NCI-H2171 treated with DMSO at 0.1 percent for 48 hours (cell line): ENCODE measurements at places on chromosomes 4 and X.

GRCh38 chrX:106959901-106960300 is 39.7 kb downstream of the CLDN2 start:
- DNase-seq, result no peak

DNA sequence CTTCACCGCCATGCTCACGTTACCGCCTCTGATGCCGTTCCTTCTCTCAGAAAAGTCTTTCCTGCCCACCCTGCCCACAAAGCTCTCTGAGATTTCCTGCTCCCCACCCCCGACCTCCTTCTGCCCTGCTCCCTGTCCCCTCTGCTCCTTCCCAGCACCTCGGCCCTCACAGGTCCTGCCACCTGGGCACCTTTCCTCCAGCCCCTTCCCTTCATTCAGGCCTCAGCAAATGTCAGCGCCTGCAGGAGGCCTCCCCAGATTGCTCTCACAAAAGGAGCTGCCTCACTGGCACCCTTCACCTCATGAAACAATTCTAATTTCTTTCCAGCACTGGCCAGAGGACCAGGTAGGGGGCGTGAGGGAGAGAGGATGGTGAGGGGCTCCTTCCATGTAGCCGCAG is 33.6 kb upstream of the MXD4 start:
- no peak for DNase-seq

DNA sequence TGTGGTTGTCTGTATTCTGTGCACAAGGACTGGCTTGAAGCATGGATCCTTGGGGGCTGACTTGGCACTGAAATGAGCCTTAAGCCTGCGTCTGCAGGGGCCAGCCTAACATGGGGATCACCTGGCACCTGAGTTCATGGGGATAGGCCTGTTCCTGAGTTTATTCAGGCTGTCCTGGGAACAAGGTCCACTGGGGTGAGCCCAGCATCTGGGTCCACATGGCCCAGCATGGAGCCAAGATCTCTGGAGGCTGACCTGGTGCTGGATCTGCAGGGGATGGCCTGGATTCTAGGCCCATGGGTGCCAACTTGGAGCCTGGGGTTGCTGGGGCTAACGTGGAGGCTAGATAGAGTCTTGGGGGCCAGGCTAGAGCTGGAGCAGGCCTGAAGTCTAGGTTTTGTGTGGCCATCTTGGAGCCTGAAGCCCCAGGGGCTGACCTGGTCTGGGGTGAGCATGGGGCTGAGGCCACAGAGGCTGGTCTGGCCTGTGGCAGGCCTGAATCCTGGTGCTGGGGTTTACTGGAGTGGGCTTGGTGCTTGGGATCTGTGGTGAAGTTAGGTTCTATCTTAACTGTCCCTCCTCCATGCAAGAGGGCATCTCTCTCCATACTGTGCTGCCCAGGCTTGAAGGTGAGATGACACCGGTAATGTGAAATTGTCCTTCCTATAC is 652 bp upstream of the KLKB1 start:
- no peak for DNase-seq

- peak; percentile 57 for DNase-seq
Observed at GRCh38 chr4:165208221-165208652, 876 bp downstream of the KLHL2 start.

- no peak for DNase-seq
Observed at GRCh38 chr4:75848891-75849290, 53.4 kb downstream of the PPEF2 start.

- DNase-seq, result no peak
Observed at GRCh38 chr4:102640669-102641068, 120.1 kb downstream of the MANBA start.

- no peak for DNase-seq
Observed at GRCh38 chr4:88002786-88003185, 4.6 kb upstream of the PKD2 start.

GRCh38 chrX:153601511-153602110 is 2.7 kb upstream of the CCNQ start:
- DNase-seq, result no peak

DNA sequence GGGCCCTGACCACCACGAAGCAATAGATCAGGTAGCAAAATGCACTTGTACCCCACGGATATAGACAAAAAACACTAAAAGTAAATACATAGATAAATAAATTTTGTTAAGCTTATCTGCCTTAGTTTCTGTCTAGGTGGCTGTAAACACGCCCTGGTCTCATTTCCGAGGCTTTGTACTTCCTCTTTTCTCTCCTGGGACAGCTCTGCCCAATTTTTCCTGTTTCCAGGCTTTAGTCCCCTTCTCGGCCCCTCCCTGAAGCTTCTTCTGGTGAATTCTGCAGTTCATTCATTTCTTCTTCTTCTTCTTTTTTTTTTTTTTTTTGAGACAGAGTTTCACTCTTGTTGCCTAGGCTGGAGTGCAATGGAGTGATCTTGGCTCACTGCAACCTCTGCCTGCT is 73.4 kb upstream of the STOX2 start:
- DNase-seq, result no peak

- DNase-seq, result peak; percentile 4
Observed at GRCh38 chr4:78369679-78370078, 181.9 kb upstream of the ANXA3 start.

DNA sequence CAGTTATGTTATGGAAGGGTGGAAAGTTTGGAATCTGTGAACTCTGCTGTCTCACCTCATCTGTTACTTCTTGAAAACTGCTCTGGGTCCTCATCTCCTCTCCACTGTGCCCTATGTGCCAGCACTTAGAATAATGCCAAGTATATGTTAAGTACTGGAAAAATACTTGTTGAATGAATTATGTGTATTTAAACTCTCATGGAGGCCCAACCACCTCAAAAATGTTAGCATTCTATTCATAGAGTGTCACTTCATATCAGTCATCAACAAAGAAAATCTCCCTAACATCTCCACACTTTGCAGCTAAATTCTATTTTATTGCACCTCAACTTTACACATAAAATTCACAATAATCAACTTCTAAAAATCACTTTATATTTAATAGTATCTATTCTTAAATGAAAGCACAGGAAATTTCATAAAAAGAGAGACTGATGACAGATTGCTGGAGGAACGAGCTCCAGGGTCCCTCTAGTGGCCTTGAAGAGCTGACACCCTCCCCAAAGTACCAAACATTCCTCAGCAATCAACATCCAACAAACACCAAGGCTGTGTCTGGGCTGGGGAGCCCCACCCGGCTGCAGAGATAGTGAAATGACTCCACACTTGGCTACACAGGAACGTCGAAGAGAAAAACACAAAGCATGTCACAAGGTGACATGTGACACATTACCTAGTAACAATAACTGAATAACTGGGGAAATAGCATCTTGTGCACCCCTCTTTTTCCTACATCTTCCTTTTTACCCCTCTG is 45.8 kb downstream of the SLC39A8 start:
- DNase-seq, result peak; percentile 33

DNA sequence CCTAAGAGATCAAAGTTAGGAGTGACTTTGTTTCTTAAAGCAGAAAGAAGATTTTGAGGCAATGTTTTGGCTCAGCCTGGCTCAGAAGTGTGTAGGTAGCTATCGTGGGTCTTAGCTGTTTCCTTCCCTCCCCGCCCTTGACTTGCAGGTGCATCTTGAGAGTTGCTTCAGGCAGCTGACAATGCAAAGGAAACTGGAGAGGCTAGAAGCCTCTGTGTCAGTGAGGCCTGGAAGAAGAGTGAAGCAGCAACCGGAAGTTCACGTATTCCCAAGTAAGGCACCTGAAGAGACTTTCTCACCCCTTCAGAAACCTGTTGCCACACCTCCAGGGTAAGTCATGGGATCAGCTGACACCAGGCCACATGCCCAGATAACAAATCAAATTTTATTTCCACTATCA is 10.6 kb upstream of the XKRX start:
- DNase-seq, result no peak

DNA sequence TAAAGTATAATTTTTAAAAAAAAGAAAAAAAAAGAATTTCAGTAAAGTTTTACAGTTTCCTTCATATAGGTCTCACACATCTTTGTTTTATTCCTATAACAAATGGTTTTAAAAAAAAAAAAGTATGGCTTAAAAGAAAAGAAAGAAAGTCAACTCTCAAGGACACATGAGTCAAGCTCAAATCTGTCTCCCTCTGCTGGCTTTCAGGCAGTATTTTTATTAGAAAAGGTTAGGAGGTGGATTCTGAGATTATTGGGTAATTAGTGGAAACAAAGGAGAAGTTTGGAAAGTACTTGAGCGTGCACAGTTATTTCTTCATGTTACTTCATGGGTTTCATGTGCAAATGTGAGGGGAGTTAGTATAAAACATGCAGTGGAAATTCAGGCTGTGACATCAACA is 36.6 kb upstream of the BTC start:
- DNase-seq, result no peak

DNA sequence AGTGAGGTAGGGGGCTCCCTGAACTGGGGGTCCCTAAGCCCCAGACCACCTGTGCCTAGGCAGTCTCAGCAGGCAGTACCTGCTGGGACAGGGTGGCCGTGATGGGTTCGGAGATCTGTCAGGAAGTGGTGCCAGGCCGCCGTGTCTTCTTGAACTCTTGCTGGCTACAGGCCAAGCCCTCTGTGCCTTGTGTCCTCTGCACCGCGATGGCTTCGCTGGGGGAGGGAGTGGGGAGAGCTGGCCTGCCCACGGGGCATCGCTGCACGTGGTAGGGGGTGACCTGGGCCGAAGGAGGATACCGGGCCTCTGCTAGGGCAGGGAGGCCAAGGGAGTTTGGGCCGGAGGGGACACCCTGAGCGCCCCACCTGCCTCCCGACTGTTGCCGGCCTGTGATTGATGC is 96.7 kb upstream of the NKX1-1 start:
- no peak for DNase-seq

DNA sequence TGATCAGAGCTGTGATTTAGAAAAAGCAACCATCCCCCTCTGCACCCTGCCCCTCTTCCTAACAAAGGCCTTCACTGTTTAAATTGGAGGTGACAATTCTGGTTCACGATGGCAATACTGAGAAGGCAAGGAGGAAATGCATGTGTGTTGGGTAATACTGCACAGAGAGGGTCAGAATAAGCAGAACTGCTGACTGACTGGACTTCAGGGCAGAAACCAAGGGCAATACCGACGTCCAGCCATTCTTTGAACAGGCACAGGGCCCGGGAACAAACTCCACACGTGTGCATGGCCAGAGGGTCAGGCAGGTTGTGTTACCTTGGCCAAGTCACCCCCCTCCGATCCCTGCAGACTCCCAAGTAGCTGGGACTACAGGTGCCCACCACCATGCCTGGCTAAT is 6.0 kb downstream of the ACSL1 start:
- no peak for DNase-seq

DNA sequence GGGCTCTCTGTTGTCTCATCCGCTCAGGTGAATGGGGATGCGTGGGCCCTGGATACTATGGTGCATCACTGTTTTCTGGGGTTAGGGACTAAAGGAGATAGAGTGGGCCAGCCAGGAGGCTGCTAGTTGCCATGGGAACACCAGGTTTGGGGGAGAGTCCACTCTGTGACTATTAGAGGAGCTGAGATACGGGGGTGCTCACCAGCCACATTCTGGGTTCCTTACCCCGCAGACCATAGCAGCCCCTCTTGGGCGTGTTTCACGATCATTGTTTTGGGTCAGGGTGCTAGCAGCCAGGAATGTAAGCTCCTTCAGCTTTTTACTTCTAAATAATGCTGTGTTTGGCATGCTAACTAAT is 4.6 kb downstream of the EFNB1 start:
- no peak for DNase-seq

DNA sequence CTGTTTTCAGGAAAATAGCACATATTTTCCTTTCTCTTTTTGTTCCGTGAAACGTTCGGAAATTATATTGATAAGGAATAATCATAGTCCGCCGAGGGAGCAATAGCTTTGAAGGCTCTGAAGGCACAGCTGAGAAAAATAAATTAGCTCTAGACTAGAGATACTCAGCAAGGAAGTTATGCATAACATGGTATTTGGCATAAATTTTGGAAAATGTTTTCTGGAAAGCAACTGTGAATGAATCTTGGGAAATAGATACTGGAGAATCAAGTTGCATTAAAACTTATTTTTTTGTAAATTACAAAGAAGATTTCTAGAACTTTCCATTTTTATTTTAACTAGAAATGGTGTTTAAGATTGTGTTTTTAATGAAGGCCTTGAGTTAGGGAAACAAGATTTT is 92.4 kb downstream of the HPRT1 start:
- DNase-seq, result no peak

GRCh38 chr4:11470438-11471045 is 41.8 kb upstream of the HS3ST1 start:
- no peak for DNase-seq

DNA sequence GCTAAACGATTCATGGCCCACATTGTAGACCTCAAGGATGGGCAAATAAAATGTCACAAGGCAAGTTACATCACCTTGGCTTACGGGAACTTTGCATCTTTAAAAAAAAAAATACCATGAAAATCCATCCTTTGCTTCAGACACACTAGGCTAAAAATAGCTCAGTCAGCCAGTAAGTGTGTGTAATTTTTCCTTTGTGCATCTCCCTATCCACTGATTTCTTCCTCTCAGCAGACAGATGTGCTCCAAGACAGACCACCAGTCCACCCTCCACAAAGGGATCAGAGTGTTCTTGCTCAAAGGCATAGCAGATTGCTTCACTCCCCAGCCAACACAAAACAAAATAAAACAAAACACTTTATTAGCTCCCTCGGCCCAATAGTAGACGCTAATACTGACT is 14.6 kb downstream of the LDB2 start:
- no peak for DNase-seq

- DNase-seq, result no peak
Observed at GRCh38 chrX:120428309-120428708, 40.8 kb downstream of the LAMP2 start.

- DNase-seq, result no peak
Observed at GRCh38 chrX:129659141-129659540, 4.4 kb upstream of the APLN start.

- no peak for DNase-seq
Observed at GRCh38 chr4:41930139-41930831, 4.9 kb upstream of the TMEM33 start.

DNA sequence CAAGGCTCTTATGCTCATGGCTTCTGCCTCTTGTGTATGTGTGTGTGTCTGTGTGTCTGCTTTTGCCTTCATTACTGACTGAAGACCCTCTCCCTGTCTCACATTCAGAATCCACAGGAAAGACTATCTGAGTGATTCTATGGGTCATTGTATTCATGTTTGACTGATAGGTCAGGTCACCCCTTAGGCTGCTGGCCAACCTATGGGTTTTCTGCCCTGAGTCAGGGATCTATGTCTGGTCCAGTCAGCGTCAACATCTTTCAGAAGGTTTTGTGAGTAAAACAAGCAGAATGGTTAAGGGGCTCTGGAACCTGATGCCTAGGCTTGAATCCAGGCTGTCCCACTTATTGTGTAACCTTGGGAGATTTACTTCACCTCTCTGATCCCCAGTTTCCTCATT is 30.5 kb downstream of the NHSL2 start:
- no peak for DNase-seq

- no peak for DNase-seq
Observed at GRCh38 chrX:1411326-1411725, 19.4 kb upstream of the SLC25A6 start.

GRCh38 chr4:61397174-61397573 is 197.0 kb downstream of the ADGRL3 start:
- DNase-seq, result no peak

- no peak for DNase-seq
Observed at GRCh38 chrX:109537324-109537665, 651 bp downstream of the NXT2 start.
